ENCODE measurements at places on chromosomes 6 and 20.

DNA sequence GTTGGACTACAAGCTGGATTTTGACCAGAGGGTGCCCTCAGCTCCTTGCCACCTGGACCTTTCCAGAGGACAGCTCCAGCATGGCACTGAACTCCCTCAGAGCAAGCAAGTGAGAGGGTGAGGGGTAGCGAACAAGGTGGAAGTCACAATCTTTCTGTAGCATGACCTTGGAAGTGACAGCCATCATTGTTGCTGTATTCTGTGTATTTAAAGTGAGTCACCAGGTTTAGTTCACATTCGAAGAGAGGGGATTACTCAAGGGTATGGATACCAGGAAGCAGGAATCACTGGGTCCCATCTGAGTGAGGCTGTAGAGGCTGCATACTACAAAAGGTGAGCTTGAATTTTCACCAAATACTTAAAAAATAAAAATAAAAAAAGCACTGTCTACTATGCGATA lies 280.0 kb upstream of the SPTLC3 start:
- DNase-seq: no peak

- DNase-seq: no peak
Measured at GRCh38 chr20:38197619-38198018, 32.5 kb upstream of the TGM2 start.

DNA sequence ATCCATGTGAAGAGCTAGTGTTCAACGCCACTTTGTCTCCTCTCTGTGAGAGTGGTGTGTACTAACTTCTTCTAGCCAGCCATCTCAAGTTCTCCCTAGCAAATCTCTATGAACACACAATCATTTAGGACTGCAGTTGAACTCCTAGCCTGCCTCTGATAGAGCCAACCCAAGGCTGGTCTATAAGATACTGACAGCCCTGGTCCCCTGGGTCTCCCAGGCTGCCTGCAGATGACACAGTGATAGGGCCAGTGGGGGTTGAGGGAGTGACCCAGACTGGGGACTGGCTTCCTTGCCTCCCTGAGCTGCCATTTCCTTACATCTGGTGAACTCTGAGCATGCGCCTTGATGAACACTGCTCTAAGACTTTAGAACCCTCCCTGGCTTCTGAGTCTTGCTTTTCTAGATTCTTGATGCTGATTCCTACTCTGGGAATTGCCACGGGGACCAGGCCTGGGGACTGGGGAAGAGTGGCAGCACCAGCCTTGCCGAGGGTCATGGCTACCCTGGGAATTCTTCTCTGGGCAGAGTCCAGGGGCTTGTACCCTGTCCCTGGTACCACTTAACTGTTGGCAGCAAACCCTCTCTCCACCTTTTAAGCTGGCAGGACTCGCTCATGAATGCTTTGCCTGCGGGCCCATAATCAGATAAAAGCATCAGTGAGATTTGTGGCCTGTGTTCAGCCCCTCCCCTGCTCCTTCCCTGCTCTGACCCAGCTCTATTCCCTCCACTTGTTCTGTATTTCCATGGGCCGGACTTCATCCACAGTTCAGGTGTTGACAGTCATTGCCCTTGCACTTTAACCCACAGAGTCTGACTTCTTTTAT lies 130.8 kb upstream of the CHD6 start:
- DNase-seq: no peak

- no peak for DNase-seq
Measured at GRCh38 chr6:105102186-105102585, 77.6 kb downstream of the POPDC3 start.
